ENCODE measurements at places on chromosomes 2 and 18.

- DNase-seq = no peak
Observed at GRCh38 chr2:163698857-163699256, 37.0 kb downstream of the FIGN start.

- no peak for DNase-seq
Observed at GRCh38 chr2:107712857-107713256, 113.8 kb upstream of the RGPD4 start.

DNA sequence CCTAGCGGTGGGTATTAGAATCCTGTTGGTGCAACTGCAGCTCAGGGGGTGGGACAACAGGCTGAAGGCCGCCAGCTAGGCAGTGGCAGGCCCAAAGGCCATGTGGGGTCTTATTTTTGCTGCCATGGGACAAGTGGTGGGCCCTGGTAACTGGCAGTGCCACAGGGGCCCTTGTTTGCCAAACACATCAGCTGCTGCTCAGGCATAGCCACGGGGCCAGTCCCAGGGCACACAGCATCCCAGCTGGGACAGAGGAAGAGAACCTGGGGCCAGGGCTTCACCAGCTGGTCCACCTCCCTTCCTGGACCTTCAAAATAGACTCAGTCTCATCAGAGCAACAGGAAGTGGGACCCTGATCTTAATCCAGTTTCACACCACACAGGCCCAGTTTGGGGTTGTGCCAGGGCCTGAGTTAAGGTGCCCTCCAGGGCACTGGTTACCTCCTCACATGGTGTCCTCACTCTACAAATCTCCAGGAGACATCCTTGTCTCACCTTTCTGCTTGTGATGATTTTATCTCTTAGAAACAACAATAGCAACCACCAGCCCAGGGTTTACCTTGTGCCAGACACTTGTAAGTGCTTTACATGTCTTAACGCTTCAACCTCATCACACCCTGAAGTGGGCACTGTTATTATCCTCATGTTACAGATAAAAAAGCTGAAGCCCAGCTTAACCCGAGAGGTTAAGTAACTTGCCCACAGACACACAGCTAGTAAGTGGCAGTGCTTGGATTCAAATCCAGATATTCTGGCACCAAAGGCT is 98.5 kb downstream of the GYPC start:
- DNase-seq = peak; percentile 9

DNA sequence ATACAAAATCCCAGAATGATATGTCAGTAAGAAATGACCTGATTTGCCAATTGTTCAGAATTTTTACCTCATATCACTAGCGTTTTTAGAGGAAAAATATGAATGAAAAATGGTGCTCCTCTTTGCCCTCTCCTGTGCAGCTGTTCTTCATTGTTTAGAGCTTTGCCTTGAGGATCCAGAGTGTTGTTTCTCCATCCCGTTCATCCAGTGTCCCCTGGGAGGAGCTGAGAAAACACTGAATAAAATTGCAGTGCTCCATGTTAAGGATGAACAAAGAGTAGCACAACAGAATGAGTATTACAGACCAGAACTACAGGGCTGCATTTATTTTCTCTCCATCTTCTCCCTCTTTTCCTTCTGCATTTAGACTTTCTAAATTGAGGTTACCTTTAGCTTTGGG is 133.1 kb downstream of the ADCYAP1 start:
- no peak for DNase-seq

Data from activated T-cell treated with anti-CD3 and anti-CD28 coated beads, Interleukin-2, amount 50 U/mL, for 48 hours (primary cell).